ENCODE measurements at places on chromosomes 5 and 9.
A peak's percentile ranks its signal among the peaks of the same experiment; 100 is the strongest.

- DNase-seq = no peak
These were observed 2.7 kb downstream of the SPINK4 start for GRCh38 chr9:33242609-33243134.

GRCh38 chr9:87280421-87280820 lies 217.2 kb upstream of the DAPK1 start:
- DNase-seq = no peak

- peak; percentile 57 for DNase-seq
These were observed 30.1 kb upstream of the LPAR1 start for GRCh38 chr9:111068383-111068730.

GRCh38 chr5:114402206-114402605 lies 40.3 kb downstream of the KCNN2 start:
- DNase-seq = no peak

GRCh38 chr5:160545832-160546231 lies 124.2 kb downstream of the PTTG1 start:
- DNase-seq = no peak

GRCh38 chr9:134488331-134489280 lies 153.0 kb upstream of the COL5A1 start:
- DNase-seq = peak; percentile 12

DNA sequence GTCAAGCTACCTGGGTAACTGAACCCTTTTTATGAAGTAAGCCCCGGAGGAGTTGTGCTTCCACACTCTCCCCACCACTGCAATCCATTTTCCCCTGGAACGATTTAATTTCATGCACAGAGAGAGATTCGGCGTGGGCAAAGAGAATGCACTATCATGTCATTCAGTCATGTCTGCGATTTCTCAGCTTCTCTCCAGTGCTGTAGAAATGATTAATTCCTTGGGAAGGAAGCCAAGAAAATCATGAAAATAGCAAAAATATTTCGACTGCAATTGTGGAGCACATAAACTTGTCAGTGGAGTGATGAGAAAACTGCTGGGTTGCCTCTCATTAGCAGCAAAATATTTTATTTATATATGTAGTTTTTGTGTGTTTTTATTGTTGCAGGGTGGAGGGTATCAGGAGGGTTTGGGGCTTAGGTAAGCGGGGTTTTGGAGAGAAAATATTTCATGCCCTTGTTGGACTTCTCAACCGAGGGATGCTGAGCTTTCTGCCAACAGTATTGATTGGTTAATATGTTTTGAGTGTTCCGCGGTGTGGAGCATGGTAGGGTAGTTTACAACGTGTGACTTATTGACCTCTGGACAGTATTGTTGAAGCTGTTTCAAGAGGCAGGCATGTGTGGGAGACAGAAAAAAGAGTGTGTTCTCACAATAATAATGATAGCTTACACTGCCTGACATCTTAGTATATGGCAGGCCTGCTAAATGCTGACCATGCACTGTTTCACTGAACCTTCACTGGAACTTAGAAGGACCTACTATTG lies 69.3 kb downstream of the SGCD start:
- DNase-seq = peak; percentile 59

DNA sequence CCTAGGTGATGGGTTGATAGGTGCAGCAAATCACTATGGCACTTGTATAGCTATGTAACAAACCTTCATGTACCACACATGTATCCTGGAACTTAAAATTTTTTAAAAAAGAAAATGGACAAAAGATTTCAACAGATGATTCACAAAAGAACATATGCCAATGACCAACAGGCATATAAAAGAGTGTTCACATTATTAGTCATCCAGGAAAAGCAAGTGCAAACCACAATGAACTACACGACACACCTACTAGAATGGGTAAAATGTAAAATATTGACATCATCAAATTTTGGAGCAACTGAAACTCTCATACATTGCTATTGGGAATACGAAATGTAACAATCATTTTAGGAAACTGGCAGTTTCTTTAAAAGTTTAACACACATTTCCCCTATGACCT lies 109.9 kb downstream of the YIPF5 start:
- peak; percentile 70 for DNase-seq

DNA sequence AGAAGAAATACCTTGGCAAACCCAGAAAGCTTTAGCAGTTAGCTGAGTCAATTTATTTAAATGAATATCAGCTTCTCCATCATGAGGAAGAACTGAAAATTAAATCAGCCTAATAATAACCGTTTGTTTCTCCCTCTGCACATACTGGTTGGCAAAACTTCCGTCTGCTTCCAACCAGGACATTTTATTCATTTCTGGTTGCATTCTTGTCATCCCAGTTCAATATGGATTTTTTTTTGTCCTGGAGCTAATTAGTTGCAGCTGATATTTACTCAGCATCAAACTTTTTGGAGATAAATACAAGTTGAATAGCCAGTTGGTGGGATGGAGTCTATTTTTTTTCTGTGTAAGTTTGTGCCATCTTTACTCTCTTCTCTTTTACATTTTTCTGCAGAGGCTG lies 126.5 kb upstream of the GDNF start:
- peak; percentile 3 for DNase-seq

GRCh38 chr5:10719965-10720364 lies 41.1 kb downstream of the DAP start:
- peak; percentile 98 for DNase-seq

GRCh38 chr9:116350213-116350612 lies 196.6 kb downstream of the PAPPA start:
- DNase-seq = no peak

GRCh38 chr5:132203916-132204315 lies 23.7 kb downstream of the P4HA2 start:
- DNase-seq = no peak

GRCh38 chr9:111016016-111016415 lies 22.3 kb downstream of the LPAR1 start:
- no peak for DNase-seq

GRCh38 chr5:174293006-174293405 lies 247.5 kb downstream of the NSG2 start:
- no peak for DNase-seq

DNA sequence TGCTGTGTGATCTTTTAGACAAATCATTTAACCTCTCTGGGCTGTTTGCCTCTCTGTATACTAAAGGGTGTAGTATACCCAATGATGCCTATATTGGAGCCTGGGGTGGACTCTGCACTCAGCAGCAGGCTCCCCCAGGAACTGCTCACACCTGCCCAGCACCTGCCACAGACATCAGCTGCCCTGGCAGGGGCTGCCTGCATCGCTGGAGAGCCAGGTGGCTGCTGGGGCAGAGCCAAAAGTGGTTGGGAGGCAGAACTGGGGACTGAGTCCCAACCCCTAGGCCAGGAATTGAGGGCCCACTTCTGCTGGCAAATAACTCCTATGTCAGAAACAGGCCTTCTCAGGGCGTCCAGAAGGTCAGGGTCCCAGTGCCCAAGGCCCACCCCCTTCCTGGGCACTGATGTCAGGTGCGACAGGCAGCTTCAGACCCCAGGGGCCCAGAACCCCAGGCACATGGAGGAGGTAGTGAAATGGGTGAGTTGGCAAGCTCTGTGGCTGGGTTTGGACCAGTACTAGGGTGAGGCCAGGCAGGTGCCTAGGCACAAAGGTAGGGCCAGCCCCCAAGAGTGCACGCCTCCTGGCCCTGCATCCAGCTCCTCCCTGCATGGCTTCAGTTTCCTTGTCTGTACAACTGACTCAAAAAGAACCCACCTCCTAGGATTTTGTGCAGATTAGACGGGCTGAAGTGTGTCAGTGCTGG lies 5.8 kb downstream of the UNC5A start:
- no peak for DNase-seq

DNA sequence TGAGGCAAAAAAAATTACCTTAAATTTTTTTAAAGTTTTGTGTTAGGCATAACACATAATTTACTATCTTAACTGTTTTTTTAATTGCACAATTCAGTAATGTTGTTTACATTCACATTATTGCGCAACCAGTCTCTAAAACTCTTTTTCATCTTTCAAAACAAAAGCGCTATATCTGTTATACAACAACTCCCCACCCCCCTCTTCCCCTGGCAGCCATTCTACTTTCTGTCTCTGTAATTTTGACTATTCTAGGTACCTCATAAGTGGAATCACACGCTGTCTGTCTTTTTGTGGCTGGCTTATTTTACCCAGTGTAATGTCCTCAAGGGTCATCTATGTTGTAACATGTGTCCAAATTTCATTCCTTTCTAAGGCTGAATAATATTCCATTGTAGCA lies 241.5 kb upstream of the DMRT1 start:
- no peak for DNase-seq
